RWPE2 (cell line): ENCODE measurements at places on chromosomes 16 and 17.

DNA sequence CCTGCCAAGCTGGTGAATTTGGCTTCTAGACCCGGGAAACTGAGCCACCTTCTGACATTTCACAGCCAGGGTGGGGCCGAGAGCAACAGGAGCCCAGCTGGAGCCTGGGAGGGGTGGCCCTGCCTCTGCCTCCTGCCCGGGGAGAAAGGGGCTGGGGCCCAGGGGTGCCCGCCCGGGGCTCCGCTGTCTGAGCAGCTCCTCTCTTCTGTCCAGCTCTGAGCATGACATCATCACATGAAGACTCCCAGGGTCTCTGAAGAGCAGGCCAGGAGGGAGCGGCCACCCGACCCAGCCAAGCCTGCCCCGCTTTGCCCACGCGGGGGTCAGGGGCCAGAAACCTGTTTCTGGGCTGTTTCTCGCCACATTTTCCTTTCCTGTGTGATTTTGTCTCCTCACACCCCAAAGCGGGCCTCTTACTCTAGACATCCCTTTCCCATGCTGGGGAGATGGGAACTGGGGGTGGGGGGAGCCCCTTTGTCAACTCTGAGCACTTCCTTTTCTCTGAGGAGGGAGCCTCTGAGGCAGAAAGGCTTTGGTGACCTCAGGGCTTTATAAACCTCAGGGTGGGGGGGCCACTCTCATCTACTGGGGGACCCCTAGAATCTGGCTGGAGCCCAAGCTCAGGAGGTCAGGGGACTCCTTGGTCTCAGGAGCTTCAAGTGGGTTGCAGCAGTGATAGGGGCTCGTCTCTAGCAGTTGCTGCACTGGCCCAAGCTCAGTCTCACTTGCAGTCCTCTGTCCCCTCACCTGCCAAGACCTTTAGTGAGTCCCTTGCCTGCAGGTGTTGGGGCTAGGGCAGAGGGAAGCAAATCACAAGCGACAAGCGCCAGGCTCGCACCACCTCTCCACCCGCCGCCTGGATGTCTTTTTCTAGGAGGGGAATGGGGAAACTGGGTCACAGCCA, 7.6 kb downstream of the UBALD2 start:
- peaks cover 16% of the 10 kb centered on the region for H3K36me3 ChIP-seq
- no peaks in the 10 kb centered on the region for H3K27me3 ChIP-seq
- no peak overlapping the region for H3K27ac ChIP-seq
- H3K4me1 ChIP-seq: peaks cover 10% of the 10 kb centered on the region
- no peak for DNase-seq

DNA sequence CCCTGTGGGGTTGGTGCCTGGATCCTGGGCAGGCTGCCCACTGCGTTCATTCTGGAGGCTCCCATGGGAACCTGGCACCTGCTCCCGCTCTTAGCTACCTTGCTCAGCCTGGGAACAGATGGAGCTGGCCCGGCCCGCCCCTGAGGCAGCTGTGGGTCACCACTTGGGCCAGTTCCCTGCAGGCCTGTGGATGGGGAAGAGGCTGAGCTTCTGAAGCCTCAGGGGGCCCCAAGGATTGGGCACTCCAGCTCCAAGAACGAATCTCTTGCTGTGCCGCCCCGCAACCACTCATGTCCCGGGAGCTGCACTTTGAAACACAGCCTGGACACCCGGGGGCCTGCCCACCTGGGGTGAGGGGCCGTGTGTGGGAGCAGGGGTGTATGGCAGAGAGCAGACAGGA, 37.7 kb downstream of the BAHCC1 start:
- H3K27ac ChIP-seq: no peak overlapping the region
- H3K36me3 ChIP-seq: no peaks in the 10 kb centered on the region
- H3K4me1 ChIP-seq: peaks cover 13% of the 10 kb centered on the region
- DNase-seq: no peak

GRCh38 chr17:57597531-57598453, 147.3 kb downstream of the CCDC182 start:
- no peak for DNase-seq
- no peak overlapping the region for H3K4me3 ChIP-seq
- no peak overlapping the region for H3K27ac ChIP-seq

DNA sequence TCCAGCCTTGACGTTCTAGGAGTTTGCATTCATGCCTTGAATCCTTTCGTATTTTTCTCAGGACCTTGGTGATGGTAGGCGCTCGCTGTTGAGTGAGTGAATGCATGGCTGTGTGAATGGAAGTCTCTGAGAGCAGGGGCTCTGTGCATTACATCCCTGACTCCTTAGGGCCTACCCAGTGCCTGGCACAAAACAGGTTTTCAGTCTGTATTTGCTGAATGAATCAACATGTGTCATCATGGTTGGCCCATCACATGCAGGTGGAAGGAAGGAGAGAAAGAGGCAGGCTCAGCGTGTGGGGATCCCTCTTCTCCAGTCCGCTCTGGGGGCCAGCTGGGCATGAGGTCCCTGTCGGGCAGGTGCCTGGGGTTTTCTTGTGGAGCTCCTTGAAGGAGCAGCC, 8.7 kb downstream of the RAP1GAP2 start:
- no peak for DNase-seq
- no peak overlapping the region for H3K27ac ChIP-seq
- no peaks in the 10 kb centered on the region for H3K4me1 ChIP-seq
- H3K27me3 ChIP-seq: no peaks in the 10 kb centered on the region
- no peaks in the 10 kb centered on the region for H3K36me3 ChIP-seq

- H3K36me3 ChIP-seq: peaks cover 37% of the 10 kb centered on the region
- H3K27me3 ChIP-seq: no peaks in the 10 kb centered on the region
- no peak overlapping the region for H3K27ac ChIP-seq
- DNase-seq: no peak
- no peak overlapping the region for H3K4me3 ChIP-seq
Observed at GRCh38 chr17:29162909-29163341, 17.3 kb downstream of the MYO18A start.

DNA sequence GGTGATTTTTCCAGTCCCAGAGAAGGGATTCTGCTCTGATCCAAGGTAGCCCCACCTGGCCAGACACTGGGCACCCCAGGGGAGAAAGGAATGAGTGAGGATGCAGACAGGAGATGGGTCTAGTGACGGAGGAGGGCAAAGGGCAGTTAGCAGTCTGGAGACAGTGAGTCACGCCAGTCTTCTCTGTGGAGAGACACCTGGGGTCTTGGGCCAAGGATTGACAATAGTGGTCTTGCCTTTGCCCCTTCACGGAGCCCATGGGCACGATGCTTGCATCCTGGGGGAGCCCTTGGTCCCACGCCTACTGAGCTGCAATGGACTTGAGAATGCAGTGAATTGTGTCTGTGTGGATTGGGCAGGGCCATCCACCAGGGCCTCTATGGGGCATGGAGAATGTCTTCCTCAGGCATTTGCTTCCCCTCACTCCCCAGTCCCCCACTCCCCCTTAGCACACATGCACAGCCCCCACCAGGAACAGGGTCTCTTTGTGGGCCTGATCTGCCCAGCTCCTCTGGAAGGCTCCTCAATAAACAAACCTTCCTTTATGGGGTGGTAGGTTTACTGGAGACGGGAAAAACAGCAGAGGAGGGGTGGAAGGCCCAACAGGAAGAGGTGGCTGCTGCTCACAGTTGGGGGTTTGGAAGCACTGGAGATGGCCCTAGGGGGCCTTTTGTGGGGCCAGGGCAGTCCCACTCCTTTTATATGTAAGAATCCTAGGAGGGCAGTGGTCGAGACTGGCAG, 1.4 kb downstream of the CHAD start:
- H3K4me3 ChIP-seq: no peak overlapping the region
- peaks cover 17% of the 10 kb centered on the region for H3K36me3 ChIP-seq
- no peak for DNase-seq
- H3K4me1 ChIP-seq: no peaks in the 10 kb centered on the region
- no peaks in the 10 kb centered on the region for H3K27me3 ChIP-seq

- H3K27ac ChIP-seq: no peak overlapping the region
- H3K4me1 ChIP-seq: no peaks in the 10 kb centered on the region
- no peak for DNase-seq
- no peaks in the 10 kb centered on the region for H3K36me3 ChIP-seq
- H3K27me3 ChIP-seq: no peaks in the 10 kb centered on the region
Observed at GRCh38 chr17:31663576-31663975, 195.5 kb downstream of the COPRS start.

GRCh38 chr16:10441726-10442125, 55.9 kb downstream of the ATF7IP2 start:
- H3K27ac ChIP-seq: no peak overlapping the region

DNA sequence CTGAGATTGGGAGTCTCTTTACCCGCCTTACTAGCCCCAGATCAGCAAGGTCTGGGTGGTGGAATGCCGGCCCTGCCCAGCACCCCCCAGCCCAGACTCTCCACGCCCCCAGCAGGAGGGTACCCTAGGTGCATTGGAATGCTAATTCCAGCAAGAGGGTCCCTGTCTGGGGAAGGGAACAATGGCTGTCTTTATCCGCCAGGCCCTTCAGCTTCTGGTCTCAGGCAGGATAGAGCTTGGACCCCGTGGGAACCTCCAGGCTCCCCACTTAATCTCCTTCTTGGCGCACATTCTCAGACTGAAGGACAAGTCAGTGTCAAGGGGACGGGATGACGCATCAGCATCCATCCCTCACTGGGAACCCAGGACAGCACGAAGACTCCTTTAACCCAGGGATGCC, 85.1 kb downstream of the LITAF start:
- peaks cover 26% of the 10 kb centered on the region for H3K4me1 ChIP-seq
- DNase-seq: no peak
- H3K27me3 ChIP-seq: no peaks in the 10 kb centered on the region
- no peaks in the 10 kb centered on the region for H3K36me3 ChIP-seq
- H3K27ac ChIP-seq: no peak overlapping the region
- H3K4me3 ChIP-seq: no peak overlapping the region

DNA sequence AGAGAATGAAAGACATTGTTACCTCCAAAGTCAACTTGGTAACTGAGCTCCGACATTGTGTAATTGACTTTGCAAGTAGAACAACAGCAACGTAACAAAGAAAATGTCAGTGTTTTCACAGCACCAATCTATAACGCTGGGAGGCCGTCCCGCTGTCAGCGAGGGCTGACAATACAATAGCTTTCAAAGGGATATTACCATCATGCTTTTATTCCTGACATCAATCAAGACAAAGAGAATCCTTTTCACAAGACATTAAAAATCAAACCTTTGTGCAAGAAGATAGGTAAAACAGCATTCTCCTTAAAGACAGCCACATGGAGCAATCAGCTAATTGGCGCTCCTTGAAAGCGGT, 6.2 kb downstream of the ZNF423 start:
- no peak overlapping the region for H3K4me3 ChIP-seq
- no peak for DNase-seq
- peaks cover 58% of the 10 kb centered on the region for H3K27me3 ChIP-seq
- no peaks in the 10 kb centered on the region for H3K36me3 ChIP-seq
- H3K4me1 ChIP-seq: no peaks in the 10 kb centered on the region
- no peak overlapping the region for H3K27ac ChIP-seq

- no peak for DNase-seq
- H3K36me3 ChIP-seq: peaks cover 12% of the 10 kb centered on the region
- H3K4me1 ChIP-seq: peaks cover 22% of the 10 kb centered on the region
- no peak overlapping the region for H3K4me3 ChIP-seq
- H3K27me3 ChIP-seq: no peaks in the 10 kb centered on the region
Observed at GRCh38 chr17:51050291-51051033, 70.2 kb downstream of the SPAG9 start.

DNA sequence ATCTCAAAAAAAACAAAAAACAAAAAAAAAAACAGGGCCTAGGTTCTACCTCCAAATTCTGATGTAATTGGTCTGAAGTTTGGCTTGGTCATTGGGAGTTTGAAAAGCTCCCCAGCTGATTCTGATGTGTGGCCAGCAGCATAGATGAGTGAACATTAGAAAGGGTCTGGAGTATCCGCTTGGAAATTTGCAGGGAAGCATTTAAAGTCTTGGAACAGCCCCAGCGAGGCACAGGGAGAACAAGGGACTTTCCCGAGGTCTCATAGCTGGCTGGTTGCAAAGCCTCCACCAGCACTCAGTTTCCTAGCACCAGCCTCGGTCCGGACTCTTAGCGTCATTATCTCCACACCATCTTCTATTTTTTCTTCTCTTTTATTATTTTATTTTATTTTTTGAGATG, 70.8 kb downstream of the RAB11FIP4 start:
- no peak overlapping the region for H3K27ac ChIP-seq
- no peaks in the 10 kb centered on the region for H3K27me3 ChIP-seq
- H3K4me3 ChIP-seq: no peak overlapping the region
- no peaks in the 10 kb centered on the region for H3K36me3 ChIP-seq
- H3K4me1 ChIP-seq: no peaks in the 10 kb centered on the region

DNA sequence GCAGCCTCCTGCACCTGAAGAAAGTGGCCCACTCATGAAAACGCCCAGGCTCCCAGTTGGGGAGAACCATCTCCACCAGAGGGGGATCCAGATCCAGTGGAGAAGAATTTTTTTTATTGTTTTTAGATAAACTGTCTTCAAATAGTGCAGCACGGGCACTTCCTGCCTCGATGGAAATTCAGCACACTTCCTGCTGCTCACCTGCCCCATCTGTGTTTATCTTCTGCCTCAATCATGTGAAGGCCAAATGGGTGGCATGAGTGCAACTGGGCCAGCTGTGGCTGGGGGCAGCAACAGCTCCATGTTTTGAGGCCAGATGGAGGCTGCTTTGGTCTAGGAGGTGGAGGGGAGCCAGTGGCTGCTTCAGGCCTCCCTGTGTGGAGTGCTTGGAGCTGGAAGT, 75.9 kb upstream of the WSB1 start:
- no peaks in the 10 kb centered on the region for H3K36me3 ChIP-seq
- H3K27ac ChIP-seq: no peak overlapping the region
- H3K4me3 ChIP-seq: no peak overlapping the region
- no peak for DNase-seq
- no peaks in the 10 kb centered on the region for H3K4me1 ChIP-seq
- H3K27me3 ChIP-seq: no peaks in the 10 kb centered on the region

GRCh38 chr17:29640981-29641642, 18.4 kb upstream of the CORO6 start:
- peaks cover 12% of the 10 kb centered on the region; the same call in 1 of the 2 replicates for H3K36me3 ChIP-seq
- peak overlapping the region; percentile 66 for H3K27ac ChIP-seq
- H3K27me3 ChIP-seq: no peaks in the 10 kb centered on the region
- no peak overlapping the region for H3K4me3 ChIP-seq

- H3K27me3 ChIP-seq: peaks cover 39% of the 10 kb centered on the region
- H3K27ac ChIP-seq: no peak overlapping the region
- H3K36me3 ChIP-seq: 0 out of 2 replicates have a peak, but pooled peaks cover 3% of the 10 kb centered on the region
- DNase-seq: no peak
- H3K4me1 ChIP-seq: no peaks in the 10 kb centered on the region
- H3K4me3 ChIP-seq: no peak overlapping the region
Observed at GRCh38 chr17:79785900-79786810, 8.2 kb downstream of the CBX2 start.

DNA sequence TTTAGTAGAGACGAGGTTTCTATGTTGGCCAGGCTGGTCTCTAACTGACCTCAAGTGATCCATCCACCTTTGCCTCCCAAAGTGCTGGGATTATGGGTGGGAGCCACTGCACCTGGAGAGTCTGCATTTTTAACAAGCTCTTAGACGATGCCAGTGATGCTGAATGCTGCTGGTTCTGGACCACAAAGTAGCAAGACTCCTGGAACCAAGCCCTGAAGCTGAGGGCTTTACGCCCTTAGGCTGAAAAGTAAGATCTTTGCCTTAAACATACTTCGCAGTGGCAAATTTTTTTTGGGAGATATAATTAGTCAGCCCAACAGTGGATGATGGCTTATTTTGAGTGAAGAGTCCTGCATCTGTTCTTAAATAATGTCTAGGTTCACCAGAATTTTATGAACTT, 14.0 kb downstream of the METTL9 start:
- no peak overlapping the region for H3K4me3 ChIP-seq
- no peaks in the 10 kb centered on the region for H3K27me3 ChIP-seq
- peaks cover 17% of the 10 kb centered on the region for H3K36me3 ChIP-seq
- H3K4me1 ChIP-seq: peaks cover 24% of the 10 kb centered on the region
- no peak overlapping the region for H3K27ac ChIP-seq
